ENCODE measurements at places on chromosomes 7 and 10.
A peak's percentile ranks its signal among the peaks of the same experiment; 100 is the strongest.

DNA sequence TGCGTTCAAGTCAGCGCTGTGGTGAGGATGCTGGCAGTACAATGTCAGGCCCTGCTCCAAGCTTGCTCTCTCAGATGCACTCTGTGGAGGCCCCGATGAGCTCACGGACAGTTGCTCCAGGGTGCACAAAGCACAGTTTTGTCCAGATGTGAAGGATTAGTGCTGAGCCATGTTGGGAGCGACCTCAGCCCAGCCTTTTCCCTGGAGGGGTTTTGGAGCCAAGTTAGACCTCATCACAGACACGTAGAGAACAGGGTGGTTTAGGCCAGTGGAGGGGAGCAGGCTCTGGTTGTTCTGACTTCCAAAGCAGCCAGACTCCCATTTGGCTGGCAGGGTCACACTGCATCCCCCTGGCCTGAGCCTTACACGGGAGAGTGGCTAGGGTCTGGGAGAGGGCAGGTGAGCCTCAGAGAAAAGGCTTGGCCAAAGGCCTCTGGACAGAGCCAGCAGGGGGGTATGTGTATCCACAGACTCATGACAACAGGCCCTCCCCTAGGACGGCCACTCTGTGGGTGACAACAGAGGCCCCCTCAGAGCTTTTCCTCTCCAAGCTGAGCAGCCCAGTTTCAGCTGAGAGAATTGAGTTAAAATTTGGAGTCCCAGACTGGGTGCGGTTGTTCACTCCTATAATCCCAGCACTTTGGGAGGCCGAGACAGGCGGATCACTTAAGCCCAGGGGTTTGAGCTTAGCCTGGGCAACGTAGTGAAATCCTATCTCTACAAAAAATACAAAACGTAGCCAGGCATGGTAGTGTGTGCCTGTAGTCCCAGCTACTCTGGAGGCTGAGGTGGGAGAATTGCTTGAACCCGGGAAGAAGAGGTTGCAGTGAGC, 4.7 kb downstream of the PLAC9 start:
- DNase-seq, result peak; percentile 64

GRCh38 chr7:77370606-77371005, 45.5 kb downstream of the GSAP start:
- DNase-seq, result no peak

- no peak for DNase-seq
These were observed 1.6 kb upstream of the GSTO1 start for GRCh38 chr10:104253106-104253505.

DNA sequence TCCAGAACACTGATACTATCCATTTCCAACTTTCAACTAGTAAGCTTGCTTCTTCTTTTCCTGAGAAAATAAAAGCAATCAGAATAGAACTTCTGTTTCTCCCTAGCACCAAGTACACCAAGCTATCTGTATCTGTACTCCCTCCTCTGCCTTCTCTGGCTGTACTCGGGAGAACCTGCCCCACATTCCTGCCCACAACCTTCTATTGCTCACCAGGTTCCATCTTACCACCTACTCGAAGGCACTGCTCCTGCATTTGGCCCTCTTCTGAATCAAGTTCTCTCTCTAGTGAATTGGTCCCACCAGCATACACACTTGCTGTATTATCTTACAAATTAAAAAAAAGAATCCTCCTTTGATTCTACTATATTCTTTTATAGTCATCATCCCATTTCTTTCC, 169.6 kb upstream of the PTN start:
- no peak for DNase-seq
